Stimulated activated CD8-positive, alpha-beta memory T cell treated with anti-CD3 and anti-CD28 coated beads, Interleukin-4, amount 100 ng/mL, for 1 hour (primary cell): ENCODE measurements at places on chromosomes 5 and 9.

GRCh38 chr5:15594977-15595568, 95.1 kb downstream of the FBXL7 start:
- no peak for DNase-seq

DNA sequence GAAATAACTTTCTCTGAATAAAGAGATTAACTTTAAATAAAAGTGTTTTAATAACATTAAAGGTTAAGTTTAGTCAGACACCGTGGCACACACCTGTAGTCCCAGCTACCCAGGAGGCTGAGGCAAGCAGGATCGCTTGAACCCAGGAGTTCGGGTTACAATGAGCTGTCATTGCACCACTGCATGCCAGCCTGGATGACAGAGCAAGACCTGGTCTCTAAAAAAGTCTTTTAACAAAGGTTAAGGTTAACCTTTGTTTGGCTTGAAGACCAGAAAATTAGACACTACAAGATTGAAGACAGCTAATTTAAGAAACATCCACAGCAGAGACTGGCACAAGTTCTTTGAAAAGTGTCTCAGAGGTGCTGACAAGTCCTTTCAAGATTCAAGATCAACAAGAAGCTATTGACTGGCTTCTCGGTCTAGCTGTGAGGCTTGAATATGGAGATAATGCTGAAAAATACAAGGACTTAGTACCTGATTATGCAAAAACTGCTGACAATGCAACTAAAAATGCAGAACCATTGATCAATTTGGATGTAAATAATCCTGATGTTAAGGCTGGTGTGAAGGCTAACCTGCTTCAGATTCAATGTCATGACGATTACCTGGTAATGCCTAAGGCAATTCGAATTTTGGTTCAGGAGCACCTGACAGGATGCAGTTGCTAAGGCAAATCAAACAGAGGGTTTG, 48.8 kb downstream of the FAM81B start:
- no peak for DNase-seq

DNA sequence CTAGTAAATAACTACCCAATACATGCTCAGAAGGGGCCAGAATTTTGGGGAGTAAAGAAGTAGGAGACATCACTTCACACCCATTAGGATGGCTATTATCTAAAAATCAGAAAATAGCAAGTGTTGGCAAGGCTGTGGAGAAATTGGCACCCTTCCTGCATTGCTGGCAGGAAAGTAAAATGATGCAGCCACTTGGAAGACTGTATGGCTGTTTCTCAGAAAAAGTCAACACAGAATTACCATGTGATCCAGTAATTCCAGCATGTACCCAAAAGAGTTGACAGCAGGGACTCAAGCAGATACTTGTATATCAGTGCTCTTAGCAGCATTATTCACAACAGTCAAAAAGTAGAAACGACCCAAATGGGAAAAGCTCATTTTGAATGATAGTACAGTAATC, 107.6 kb downstream of the APBA1 start:
- DNase-seq, result no peak

- DNase-seq, result no peak
These were observed 16.7 kb upstream of the HSPB3 start for GRCh38 chr5:54438620-54439389.

DNA sequence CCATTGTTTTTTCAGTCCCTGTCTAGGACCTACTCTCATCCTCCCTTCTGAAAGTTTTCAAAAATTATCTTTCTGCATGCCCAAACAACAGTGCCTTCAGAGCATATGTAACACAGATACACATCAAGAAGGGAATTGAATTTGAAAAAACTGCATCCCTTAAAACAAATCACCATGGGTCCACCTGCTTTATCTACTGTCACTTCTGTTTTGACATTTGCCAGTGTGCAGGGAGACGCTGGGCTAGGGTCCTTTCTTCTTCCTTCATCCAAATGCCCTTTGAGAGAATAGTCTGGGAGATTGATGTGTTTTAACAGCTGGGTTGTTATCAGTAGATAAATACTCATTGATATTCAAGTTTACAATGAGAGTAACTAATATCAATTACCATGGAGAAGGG, 1630.1 kb downstream of the MAT2B start:
- DNase-seq, result no peak
